Globus pallidus (tissue), 1 donor: ENCODE measurements at places on chromosomes 1 and 21.
A peak's percentile ranks its signal among the peaks of the same experiment; 100 is the strongest.

DNA sequence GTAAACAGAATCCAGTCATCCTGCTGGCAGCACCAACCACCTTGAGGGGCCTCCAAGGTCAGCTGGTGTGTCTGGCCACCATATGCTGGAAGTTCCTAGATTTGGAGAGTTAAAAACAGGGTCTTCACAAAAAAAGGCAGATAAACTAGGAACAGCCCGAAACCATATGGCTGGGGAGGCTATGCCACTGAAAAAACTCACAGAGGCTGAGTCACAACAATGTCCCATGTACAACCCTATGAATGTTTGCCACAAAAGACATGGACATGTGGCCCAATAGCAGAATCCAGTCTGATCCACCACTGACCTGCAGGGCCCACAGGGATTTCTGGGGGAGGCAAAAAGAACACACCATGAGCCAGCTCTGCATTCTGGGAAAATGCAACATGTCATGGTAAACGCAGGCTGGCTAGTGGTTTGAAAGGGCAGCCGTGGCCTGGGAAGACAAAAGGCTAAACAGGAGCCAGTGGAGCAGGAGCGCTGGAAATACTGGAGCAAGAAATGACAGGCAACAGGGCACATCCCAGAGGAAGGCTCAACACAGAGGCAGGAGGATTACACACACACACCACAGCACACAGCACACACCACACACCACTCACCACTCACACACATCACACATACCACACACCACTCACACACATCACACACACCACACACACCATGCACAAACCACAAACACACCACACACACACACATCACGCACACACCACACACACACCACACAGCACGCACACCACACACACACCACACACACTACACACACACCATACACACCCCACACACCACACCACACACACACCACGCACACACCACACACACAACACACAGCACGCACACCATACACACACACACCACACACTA lies 55.4 kb downstream of the HSF2BP start:
- DNase-seq: no peak

DNA sequence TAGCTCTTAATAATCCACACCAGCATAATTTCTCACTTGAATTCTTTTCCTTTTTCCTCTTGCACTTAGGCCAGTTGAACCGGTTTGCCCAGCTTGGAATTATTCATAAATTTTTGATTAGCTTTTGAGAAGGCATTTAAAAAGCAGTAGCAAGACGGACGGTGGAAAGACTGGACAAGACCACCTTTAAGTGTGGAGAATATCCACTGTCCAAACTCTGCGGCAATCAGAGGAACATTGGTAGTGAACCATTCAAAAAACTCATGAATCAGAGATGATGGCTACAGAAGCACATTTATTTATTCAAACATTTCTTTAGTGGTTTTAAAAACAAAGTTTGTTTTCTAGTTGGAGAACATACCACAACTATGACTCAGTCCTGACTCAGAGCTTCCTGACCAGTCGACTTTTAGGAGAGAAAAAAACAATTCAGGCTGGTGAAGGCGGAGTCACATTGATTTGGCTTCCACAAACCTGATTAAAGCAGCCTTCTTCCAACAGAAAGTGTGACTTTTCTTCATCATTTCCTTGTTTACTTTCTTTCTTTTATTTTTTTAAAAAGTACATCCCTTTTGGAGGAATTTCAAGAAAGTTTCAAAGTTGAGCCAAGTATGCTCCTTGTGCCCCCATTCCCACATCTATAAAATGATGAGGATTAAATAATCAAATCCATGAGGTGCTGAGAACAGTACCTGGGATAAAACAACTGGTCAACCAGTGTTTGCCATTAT lies 128.8 kb downstream of the ADSS2 start:
- DNase-seq: no peak

DNA sequence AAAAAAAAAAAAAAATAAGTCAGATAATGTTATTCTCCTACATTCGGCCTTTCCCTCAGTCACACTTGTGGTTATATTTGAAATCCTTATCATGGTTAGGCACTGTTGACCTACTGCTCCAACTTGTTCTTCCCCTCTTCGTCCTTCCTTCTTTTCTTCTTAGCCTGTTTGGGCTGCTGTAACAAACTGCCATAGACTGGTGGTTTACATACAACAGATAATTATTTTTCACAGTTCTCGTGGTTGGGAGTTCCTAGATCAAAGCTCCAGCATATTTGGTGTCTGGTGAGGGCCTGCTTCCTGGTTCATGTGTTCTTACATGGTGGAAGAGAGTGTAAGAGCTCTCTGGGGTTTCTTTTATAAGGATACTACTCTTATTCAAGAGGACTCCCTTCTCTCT lies 73.4 kb downstream of the RABGAP1L start:
- DNase-seq: no peak

- peak; percentile 55 for DNase-seq
These were observed 29.5 kb downstream of the TMEM53 start for GRCh38 chr1:44644806-44645205.

DNA sequence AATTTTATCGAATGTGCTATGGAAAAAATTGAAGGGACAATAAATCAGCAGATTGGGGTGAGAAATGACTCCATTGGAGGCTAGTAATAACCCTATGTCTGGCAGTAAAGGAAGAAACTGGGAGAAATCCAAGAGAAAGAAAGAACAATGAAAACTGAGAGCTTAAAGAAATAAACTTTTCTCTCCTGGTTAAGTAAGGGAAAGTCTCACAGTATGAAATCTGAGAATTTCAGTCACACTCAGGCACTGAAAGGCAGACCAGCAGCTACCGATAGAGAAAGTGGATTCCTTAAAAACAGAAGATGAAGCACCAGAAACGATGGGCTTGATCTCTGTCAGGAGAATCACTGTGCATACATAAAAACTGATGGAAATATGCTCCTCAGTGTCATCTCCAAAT lies 404.2 kb downstream of the PLPP3 start:
- DNase-seq: no peak

- peak; percentile 86 for DNase-seq
These were observed 2.2 kb downstream of the ATP1A2 start for GRCh38 chr1:160117709-160118183.

- DNase-seq: no peak
These were observed 41.3 kb upstream of the FHAD1 start for GRCh38 chr1:15205586-15206346.

DNA sequence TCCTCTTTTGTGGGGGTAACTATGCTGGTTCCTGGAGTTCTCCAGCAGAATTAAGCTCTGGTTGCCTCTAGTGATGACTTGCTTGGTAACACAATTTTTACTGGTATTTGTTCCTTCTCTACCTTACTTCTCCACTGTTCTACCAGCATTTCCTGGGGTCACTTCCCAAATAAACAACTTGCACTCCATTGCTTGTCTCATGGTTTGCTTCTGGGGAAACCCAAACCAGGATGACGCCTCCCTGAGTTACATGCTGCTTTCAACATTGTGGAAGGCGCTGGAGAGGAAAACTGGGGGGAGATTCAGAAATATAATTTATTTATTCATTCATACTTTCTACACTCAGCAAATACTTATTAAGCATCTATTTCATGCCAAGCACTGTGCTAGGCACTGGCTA lies 55.3 kb upstream of the AK4 start:
- DNase-seq: no peak

- peak; percentile 16 for DNase-seq
These were observed 113.0 kb downstream of the DMRTB1 start for GRCh38 chr1:53572065-53572814.

DNA sequence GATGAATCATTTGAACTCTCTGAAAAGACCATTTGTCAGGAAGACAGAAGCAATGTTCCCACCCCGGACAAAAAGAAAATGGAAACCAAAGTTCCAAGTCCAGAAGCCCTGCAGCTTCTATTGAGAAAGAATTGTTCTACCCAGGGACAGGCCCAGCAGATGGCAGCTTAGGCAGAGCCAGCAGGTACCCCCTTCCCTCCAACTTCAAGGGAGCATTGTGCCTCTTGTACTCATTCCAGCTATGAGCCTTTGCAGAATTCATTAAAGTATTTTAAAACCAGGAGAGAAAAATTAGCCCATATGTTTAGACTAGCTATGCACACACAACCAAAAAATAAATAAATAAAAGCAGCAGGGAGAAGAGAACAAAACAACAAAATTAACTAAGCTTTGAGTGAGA lies 85.2 kb upstream of the KCND3 start:
- DNase-seq: peak; percentile 18
